NCI-H2171 (cell line): ENCODE measurements at places on chromosomes 12 and 14.

- DNase-seq, result no peak
Observed at GRCh38 chr14:104652386-104652785, 37.0 kb upstream of the INF2 start.

- no peak for DNase-seq
Observed at GRCh38 chr12:1350934-1351240, 243.5 kb downstream of the FBXL14 start.

DNA sequence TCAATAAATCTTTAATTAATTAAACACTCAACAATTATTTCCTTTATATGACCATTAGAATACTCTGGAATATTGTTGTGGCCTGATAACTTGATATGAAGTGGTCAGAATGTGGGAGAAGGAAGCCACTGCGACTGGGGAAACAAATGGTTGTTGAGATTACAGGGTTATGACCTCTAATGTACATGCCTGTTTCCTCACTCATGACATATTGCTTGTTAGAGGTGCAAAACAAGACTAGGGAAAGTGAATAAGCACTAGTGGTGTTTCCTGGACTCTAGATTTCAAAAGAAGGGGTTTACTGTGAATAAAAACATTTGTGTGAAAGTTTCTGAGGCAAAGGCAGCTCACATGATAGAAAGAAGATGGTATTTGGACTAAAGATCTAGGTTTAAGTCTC is 53.3 kb downstream of the STAB2 start:
- DNase-seq, result no peak

GRCh38 chr12:49791700-49792099 is 36.5 kb downstream of the NCKAP5L start:
- no peak for DNase-seq

GRCh38 chr12:95674163-95674562 is 116.4 kb downstream of the NTN4 start:
- DNase-seq, result peak; percentile 55

DNA sequence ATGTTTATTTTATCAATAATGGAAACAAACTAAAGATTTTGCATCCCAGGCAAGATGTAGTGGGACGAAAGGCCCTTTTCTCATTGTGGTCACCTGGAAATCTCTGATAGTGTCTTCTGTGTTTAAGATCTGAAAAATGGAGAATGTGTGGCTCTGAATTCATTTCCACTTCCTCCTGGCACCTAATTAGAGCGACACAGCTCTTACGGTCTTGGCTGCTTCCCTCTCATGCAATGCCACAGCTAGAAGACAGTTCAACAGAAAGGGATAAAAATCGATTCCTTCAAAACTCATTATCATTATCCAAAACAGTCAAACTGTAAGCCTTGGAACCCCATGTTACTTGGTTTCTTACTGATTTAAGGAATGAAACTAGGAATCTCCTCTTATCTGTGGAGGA is 9.3 kb downstream of the ST8SIA1 start:
- DNase-seq, result no peak

- peak; percentile 50 for DNase-seq
Observed at GRCh38 chr14:61475316-61475715, 153.9 kb downstream of the PRKCH start.
